ENCODE measurements at places on chromosomes 7 and 10. TPM values are rescaled to one million over a fixed set of nuclear protein-coding genes. Genes with fewer than 3 reads are reported as not detected.

- peaks cover 2% of the 10 kb centered on the region for H3K4me1 ChIP-seq
- no peak overlapping the region for H3K27ac ChIP-seq
- DNase-seq, result no peak
- no peaks in the 10 kb centered on the region for H3K27me3 ChIP-seq
- H3K4me3 ChIP-seq, result no peak overlapping the region
Observed at GRCh38 chr10:6813306-6813705, 233.2 kb upstream of the PRKCQ start.

DNA sequence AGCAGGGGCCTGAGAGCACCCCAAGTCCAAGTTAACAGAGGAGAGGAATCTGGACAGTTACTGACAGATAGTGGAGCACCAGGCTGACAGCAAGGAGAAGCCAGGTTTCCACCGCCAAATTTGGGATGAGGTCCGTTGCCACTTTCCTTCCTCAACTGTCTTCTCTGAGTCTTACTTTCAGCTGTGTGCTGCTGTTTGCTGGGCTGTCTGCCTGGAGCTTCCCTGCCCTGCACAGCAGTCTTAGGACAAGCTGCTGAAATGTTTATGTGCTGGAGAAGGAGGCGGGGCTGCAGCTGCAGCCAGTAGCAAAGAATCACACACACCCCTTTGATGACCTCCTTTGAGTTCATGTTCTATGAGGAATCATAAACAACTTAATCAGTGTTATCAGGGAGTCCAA, 17.4 kb upstream of the CYP3A7 start:
- no peaks in the 10 kb centered on the region for H3K36me3 ChIP-seq
- H3K4me3 ChIP-seq, result no peak overlapping the region
- peaks cover 9% of the 10 kb centered on the region for H3K4me1 ChIP-seq
- DNase-seq, result no peak
- H3K27ac ChIP-seq, result no peak overlapping the region
- no peaks in the 10 kb centered on the region for H3K27me3 ChIP-seq

The TCAF2 gene
- 0.10 TPM for total RNA-seq

- peaks cover 1% of the 10 kb centered on the region for H3K4me1 ChIP-seq
- no peak overlapping the region for H3K4me3 ChIP-seq
- no peak overlapping the region for H3K27ac ChIP-seq
- no peak for DNase-seq
Observed at GRCh38 chr10:131876017-131876416, 24.8 kb upstream of the PPP2R2D start.

DNA sequence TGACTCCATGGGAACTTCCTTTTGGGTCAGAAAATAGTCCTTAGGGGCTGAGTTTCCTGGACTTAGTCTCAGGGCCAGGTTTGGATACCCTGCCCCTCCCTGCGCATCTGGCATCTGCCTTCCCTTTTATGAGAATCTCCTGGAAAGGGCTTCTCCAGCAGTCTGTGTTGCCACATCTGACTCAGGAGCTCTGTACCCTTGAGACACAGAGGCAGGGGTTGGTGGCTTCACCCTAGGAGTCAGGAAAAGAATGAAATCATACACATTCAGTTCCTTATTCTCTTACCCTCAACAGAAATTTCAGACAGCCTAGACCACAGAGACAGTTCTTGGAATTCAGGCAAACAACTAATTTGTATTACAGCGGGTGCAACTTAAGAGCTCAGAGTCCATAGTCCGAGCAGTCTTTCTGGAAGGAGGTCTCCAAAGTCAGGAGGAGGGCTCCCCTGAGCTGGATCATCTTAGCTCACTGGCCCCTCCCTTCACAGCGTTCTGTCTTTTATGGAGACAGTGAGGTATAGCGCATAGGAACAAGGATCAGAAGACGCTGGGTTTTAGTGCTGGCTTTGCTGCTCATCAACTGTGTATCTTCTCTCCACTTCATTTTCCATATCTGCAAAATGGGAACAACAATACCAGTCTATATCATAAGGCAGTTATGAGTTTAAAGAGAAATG, 3.0 kb upstream of the PLAU start:
- peaks cover 60% of the 10 kb centered on the region for H3K27me3 ChIP-seq
- H3K4me3 ChIP-seq, result no peak overlapping the region
- H3K27ac ChIP-seq, result no peak overlapping the region
- no peaks in the 10 kb centered on the region for H3K36me3 ChIP-seq

GRCh38 chr7:44678471-44679179, 70.0 kb upstream of the ZMIZ2 start:
- H3K4me3 ChIP-seq, result no peak overlapping the region
- no peaks in the 10 kb centered on the region for H3K4me1 ChIP-seq
- H3K27ac ChIP-seq, result no peak overlapping the region
- peaks cover 13% of the 10 kb centered on the region for H3K36me3 ChIP-seq

The GIMAP4 gene
- not detected for total RNA-seq

DNA sequence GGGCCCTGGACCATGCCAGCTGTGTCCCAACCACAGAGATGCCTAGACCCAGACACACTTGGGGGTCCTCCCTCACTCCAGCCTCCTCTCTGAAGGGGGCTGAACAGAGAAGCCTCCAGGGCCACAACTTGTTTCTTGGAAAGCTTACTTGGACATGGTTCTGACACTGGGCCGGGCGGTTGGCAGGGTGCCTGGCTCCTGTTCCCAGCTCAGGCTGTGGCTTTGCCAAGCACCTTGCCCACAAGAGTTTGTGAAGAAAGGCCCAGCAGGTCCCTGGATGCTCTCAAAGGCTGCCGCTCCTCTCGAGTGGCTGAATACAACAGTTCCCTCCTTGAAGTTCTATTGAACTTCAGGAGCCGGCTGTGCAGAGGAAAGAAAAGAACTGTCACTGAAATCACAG, 181.6 kb downstream of the PTPN20 start:
- H3K4me1 ChIP-seq, result peaks cover 13% of the 10 kb centered on the region
- no peak overlapping the region for H3K4me3 ChIP-seq
- no peak overlapping the region for H3K27ac ChIP-seq
- H3K27me3 ChIP-seq, result peaks cover 48% of the 10 kb centered on the region
- peaks cover 3% of the 10 kb centered on the region for H3K36me3 ChIP-seq
- no peak for DNase-seq

GRCh38 chr10:132350946-132351345, 19.0 kb downstream of the LRRC27 start:
- no peaks in the 10 kb centered on the region for H3K27me3 ChIP-seq
- peaks cover 13% of the 10 kb centered on the region for H3K36me3 ChIP-seq
- no peak overlapping the region for H3K27ac ChIP-seq

DNA sequence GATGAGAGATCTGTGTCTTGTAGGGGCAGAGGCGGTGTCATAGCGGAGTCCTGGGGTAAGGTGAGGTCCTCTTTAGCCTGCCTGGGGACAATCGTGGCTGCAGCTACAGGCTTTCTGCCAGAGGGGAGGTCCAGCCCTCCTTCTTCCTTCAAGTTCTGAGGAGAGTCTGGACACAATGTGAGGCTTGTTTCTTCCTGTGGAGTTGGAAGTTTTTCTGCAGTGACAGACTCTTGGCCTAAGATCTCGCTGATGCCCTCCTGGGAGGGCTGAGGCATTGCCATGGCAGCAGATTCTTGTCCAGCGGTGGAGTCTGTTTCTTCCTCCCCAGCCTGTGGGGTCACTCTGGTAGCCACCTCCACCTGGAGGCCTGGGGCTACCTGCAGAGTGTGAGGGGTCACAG, 4.4 kb downstream of the NACAD start:
- no peak for DNase-seq
- H3K4me1 ChIP-seq, result no peaks in the 10 kb centered on the region
- H3K27me3 ChIP-seq, result peaks cover 8% of the 10 kb centered on the region
- no peak overlapping the region for H3K27ac ChIP-seq
